ENCODE measurements at places on chromosomes 4 and X.

GRCh38 chrX:132088864-132089263, 39.0 kb downstream of the FRMD7 start:
- no peak for DNase-seq

DNA sequence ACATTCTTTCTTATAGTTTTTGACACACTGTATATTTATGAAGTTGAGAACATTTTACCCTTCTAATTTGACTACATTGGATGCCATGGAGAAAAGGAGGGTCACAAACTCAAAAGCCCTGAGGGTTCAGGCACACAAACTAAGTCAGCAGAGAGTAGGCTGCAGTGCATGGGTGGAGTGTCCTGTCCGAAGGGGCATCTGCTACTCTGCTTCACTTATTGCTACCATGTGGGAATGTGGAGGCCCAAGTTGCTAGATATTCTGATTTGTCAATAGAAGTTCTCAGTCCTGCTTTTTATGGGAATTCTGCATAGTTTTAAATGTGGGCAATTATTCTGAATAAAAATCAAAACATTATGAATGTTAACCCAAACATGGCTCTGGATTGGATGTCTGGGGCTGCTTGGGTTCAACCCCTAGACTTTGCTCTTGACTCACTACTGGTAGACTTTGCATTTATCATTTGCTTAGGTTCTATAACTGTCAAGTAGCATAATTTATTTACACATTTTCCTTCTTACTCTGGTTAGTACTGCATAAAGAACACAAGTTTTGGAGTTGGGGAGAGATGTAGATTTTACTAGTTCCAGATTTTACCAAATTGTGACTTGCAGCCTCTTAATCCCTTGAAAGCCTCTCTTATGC, 255.1 kb downstream of the SPRY1 start:
- no peak for DNase-seq

DNA sequence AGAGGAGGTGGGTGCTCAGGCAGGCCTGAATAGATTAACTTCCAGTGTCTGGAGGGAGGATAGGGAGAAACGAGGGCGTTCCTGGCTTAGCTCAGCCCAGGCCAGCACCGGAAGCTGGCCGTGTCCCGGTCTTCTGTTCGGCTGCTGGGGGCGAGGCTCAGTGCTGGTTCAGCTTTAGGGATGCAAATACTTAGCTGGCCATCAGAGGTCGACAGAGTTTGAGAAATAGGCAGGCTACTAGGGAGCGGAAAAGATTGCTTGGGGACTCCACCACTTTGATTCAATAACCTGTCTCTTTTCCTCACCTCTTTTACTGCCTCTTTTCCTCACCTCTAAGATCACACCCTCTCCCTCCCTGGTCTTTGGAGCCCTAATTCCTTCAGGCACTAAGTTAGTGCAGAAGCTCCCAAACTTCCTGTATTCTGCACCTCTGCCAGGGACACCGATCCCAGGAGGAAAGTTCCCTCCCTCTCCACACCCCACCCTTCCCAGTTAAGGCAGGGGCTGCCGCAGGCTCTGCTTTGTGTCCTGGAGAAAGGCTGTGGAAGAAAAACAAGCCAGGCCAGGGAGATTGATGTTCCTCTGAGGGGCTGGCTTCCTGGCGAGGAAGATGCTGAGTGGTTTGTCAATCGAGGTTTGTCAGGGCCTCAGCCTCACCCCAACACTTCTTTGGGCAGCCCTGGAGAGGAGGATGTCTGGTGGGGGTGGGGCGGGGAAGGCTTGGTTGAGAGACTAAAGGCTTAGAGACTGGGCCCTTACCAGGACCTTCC, 6.0 kb upstream of the EFNB1 start:
- DNase-seq: no peak

GRCh38 chr4:81650606-81651242, 179.0 kb upstream of the RASGEF1B start:
- DNase-seq: no peak

DNA sequence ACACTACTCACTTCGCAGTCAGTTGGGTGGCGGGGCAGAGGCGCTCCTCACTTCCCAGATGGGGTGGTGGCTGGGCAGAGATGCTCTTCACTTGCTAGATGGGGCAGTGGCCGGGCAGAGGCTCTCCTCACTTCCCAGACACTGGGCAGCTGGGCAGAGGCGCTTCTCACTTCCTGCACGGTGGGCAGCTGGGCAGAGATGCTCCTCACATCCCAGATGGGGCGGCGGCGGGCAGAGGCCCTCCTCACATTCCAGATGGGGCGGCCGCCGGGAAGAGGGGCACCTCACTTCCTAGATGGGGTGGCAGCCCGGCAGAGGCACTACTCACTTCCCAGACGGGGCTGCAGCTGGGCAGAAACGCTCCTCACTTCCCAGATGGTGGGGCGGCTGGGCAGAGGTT, 199.8 kb downstream of the RTL9 start:
- no peak for DNase-seq

DNA sequence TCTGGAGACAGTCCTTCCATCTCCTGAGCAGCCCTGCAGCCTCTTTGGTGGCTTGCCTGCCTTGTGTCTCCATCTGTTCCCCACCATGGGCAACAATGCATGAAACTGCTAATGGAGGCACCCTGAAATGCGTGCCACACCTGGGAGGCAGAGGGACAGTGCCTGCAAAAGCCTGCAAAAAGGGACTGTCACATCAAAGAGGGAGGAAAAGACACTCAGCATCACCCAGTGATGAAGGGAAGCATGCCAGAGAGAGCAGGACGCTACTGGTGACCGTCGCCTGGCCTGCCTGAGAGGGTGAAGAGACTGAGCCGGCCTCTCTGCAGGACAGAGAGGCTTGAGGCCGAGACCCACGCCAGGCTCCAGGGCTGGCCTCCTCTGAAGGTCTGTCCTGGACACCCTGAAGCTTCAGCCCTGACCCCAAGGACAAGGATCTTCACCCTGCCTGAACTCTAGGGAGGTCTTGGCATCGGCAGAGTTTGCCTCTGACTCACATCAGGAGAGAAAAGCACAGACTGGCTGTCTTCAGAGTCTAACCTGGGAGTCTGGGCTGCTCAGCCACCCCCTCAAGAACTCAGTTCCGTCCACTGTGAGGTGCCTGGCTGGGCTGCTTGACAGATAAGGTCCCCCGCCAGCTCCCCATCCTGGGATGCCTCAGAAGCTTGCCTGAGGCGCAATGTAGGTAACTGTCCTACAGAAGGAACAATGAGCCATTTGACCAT, 8.1 kb downstream of the ACSL1 start:
- no peak for DNase-seq

- no peak for DNase-seq
Measured at GRCh38 chr4:139975830-139976272, 178.1 kb downstream of the MAML3 start.

GRCh38 chr4:41594432-41594831, 56.5 kb downstream of the LIMCH1 start:
- DNase-seq: no peak

DNA sequence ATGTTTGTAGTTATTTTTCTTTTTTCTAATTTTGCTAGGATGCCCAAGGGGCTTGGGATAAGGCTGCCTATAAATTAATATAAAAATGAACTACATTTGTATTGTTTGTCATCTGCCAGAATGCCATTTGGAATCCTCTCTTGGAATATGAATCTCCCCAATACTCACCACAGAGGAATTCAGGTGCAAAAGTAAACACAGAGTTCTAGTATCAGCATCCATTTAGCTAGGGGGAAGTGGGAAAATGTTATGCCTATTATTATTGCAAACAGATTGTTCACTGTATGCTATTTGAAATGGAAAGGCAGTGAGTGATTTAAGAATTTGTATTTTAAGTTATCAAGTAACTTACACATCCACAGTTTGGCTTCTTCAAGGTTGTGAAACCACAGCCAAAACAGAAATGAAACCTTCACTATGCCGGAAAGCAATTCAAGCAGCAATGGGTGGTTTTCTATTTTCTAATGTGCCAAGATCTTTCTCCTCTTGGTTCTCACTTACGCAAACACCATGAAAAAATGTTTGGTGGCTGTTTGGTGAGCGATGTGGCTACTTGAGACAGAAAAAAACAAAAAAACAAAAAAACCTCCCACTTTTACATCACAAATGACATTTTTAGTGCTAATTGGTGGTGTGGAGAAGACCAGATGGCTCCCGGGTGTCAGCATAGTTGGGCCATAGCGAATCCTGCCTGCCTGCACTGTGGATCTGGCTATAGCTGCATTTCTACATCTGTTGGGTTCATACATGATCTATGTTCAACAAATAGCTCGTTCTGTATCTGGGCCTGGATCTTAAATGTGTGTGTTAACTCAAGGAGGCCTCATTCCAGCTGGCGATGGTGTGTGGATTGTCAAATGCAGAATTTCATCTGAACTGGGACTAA, 200.8 kb upstream of the GIMD1 start:
- DNase-seq: no peak

DNA sequence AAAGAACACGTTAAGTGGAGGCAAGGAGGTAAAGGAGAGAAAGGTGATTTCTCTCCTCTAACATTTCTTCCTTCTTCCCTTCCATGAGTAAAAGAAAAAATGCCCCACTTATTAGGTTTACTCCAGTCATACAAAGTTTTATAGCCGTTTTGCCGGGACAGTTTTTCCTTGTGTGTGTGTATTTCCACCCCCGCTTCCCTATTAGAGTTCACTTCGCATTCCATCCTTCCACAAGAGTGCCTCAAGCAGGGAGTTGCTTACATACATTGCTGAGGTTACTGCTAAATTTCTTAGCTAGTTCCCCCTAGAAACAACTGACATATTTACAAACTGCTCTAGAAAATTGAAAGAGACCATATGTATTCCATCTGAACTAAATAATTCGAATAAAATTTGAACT, 45.2 kb upstream of the BMP15 start:
- DNase-seq: no peak

GRCh38 chr4:153785910-153786721, 2.8 kb downstream of the SFRP2 start:
- DNase-seq: peak; percentile 53

GRCh38 chrX:96770315-96770714, 85.7 kb downstream of the DIAPH2 start:
- no peak for DNase-seq

DNA sequence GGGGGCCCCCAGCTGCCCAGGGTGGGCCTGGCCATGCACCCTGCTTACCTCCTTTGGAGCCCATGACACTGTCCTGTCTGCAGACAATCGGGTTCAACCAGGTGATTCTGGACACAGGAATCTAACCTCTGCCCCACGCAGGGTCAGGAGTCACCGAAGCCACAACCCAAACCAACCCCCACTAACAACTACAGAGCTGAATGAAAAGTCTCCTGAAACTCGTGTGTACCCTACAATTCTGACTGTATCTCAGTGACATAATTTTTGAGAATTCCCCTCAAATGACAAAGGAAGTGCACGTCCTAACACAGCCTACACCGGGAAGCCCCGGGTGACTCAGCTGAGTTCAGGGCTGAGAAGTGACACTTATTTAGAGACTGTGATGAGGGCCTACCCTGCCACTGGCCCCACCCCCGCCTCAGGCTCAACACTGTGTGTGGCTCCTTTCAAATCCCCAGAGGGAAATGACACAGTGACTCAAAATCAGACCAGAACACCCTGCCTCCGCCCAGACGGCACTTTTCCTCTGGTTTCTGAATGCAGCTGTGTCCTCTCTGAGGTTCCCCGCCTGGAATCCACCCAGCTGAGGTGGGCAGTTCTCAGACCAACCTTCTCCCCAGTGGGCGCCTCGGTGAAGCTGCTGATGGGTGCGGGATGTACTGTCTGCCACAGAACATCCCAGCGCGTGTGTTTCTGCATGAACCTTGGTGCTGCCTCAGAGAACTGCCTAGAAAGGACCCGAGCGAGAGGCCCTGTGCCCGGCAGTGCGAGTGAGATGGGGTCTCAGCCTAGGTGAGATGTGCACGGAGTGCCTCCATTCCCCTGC, 9.9 kb downstream of the TNIP2 start:
- DNase-seq: no peak

- DNase-seq: no peak
Measured at GRCh38 chr4:93731456-93731855, 97.1 kb upstream of the ATOH1 start.

- DNase-seq: no peak
Measured at GRCh38 chr4:188975271-188975670, 836.0 kb downstream of the TRIML1 start.

- DNase-seq: no peak
Measured at GRCh38 chr4:10075953-10076391, 40.6 kb downstream of the WDR1 start.

GRCh38 chr4:102707150-102707549, 53.6 kb downstream of the MANBA start:
- no peak for DNase-seq

DNA sequence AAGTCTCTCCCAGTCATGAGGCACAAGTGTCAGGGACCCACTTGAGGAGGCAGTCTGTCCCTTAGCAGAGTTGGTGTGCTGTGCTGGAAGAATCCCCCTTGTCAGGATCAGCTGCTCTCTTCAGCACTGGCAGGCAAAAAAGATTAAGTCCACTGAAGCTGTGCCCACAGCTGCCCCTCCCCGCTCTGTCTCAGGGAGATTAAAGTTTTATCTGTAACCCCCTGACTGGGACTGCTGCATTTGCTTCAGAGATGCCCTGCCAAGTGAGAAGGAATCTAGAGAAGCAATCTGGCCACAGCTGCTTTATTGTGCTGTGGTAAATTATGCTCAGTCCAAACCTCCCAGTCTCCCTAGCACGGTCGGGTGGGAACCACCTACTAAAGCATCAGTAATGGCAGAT, 37.4 kb upstream of the HEPH start:
- no peak for DNase-seq

DNA sequence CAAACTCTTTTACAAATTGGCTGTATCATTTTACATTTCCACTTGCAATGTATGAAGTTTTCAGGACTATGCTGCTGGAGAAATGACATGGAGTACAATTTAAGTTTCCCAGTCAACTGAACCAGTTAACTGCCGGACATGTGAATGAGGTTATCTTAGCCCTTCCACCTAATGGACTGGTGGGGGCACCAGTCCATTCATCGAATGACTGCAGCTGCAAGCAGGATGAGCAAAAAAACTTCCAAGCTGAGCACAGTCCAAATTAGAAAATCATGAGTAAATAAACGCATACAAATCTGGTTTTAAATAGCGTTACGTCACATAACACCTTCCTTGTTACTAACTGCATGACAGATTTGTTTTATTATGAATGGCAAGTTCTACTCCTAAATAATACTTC, 1131.5 kb downstream of the PCDH18 start:
- no peak for DNase-seq

- DNase-seq: no peak
Measured at GRCh38 chr4:165133150-165133549, 20.5 kb upstream of the TMEM192 start.

DNA sequence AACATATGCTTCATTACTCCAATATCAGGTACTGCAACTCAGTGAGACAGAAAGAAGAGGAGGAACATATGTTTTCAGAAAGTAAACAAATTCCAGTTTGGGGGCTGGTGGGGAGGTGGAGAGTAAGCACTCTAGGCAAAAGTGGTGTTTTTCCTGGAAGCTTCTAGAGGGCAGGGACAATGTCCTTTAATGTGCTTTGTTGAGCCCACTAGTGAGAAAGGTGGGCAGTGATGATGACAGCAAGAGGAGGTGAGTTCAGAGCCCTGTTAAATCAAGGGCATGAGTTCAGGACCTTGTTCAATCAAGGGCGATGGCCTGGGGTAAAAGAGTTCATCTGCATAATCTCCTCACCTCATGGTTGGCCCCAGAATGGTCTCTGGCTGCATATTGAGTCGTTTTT, 38.4 kb downstream of the GPC3 start:
- no peak for DNase-seq

GRCh38 chrX:2526390-2526789, 25.6 kb upstream of the DHRSX start:
- no peak for DNase-seq

All from hematopoietic multipotent progenitor cell treated with erythropoietin and hydrocortisone succinate and interleukin-3 and kit ligand, for 17 days (in vitro differentiated cells).